ENCODE measurements at places on chromosomes 5 and 9.

DNA sequence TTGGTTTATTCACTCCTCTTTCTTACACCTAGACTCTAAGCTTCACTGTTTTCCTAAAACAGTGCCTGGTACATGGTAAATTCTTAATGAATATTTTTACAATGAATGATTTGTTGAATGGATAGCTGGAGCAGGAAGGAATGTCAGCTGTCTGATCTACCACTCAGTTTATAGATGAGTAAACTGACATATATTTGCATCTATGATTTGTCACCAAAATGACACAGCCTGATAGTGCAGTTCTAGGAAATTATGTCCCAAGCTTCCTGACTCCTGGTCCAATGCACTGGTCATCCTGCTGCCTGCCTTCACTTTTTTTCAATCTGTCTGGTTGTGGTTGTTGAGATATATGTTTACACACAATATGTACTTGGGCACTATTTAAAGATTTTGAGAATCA lies 651.7 kb upstream of the WWC1 start:
- DNase-seq, result no peak

GRCh38 chr9:5429873-5430564 lies 7.7 kb downstream of the PLGRKT start:
- no peak for DNase-seq

- DNase-seq, result peak; percentile 48
Observed at GRCh38 chr9:93143830-93144530, 9.9 kb upstream of the NINJ1 start.

DNA sequence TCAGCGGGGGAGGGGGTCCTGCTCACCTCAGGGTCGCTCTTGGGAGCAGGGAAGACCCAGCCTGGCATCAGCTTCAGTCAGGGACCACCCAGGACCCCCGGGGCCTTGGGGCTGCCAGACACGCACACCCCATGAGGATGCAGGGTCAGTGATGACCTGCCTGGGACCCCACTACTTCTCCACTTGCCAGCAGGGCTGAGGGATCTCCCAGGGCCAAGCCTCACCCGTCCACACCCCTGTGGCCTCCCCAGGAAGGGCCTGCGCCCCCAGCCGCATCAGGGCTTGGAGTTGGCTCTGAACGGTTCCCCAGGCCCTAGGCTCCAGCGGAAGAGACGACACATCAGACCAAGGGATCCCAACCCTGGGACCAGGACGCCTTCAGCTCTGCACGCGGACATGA lies 33.7 kb downstream of the SLC12A7 start:
- no peak for DNase-seq

DNA sequence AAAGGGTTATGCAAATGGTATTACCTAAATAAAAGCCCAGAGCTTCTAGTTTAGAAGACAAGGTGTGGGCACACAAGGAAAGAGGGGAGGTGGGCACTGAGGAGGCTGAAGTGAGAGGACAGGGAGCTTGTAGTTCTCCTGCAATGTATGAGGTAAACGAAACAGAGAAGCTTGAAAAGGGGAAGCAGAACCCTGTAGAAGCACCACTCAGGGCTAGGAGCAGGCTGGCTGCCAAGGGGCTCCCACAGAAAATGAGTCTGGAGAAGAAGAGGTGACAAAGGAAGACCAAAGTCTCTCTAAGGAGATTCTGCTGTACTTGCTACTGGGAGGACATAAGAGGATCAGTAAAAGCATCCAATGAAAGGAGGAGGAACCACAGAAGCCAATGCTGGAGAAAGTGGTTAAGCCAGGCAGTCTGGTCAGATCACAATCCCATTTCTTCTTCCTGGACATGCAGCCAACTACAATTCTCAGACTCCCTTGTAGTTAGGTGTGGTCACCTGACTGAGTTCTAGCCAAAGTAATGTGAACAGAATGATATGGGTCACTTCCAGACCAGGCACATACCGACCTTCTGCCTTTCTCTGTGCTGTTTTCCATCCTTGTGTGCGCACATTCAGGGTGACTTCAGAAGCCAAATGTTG lies 174.5 kb upstream of the MAP3K1 start:
- no peak for DNase-seq

DNA sequence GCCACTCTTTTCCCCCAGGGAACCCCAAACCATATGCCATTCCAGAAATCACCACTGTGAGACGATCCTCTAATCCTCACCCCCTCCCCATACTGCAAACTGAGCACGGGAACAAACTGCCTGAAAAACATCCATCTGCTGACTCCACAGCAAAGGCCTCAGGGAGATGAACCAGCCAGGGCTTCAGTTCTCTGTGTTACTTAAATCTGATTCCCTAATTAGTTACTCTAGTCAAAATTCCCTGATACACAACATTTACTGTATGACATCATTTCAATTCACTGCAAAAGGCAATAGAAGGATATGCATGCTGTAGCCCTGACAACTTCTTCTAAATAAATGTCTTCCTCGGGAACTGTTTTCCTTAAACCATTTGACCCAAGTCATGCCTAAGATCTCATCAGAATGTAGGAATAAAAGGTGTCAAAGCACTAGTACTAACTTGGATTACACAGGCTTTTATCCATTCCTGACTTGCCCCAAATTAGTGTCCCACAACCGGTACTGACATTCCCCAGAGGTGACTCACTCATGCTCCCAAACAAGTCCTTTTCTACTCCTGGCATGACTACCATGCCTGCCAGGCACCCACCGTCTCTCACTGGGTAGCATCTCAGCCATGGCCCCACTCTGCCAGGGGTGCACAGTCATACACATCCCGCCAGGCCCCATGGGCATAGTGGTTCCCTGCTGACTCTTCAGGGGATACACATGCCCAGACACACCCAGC lies 35.0 kb downstream of the MTX3 start:
- DNase-seq, result no peak

DNA sequence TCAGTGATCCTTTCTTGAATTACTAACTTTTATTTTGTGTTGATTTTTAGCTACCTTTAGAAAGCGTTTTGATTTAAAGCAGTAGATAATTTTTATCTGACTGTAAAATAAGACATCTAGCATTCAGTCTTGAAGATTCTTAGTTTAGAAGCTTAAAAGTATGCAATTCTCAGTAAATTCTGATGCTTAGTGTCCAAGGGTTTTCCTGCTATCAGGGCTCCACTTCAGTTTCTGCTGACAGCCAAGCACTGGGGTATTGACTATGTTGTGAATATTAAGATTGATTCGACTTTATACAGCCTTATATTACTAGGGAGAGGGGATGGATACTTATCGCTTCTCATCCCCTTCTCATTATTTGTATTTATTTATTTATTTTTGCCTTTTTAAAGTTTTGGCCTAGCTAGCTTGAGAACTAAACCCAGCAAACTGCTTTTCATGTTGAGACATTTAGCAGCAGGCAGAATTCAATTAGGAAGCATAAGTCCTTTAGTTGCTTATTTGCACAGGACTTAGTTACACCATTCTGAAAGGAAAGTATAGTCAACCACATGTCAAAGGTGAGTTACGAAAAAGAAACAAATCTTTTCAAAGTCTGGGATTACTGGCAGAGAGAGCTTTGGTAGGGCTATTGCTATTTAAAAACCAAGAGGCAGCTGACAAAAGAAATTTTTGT lies 2.9 kb downstream of the PBX3 start:
- no peak for DNase-seq

DNA sequence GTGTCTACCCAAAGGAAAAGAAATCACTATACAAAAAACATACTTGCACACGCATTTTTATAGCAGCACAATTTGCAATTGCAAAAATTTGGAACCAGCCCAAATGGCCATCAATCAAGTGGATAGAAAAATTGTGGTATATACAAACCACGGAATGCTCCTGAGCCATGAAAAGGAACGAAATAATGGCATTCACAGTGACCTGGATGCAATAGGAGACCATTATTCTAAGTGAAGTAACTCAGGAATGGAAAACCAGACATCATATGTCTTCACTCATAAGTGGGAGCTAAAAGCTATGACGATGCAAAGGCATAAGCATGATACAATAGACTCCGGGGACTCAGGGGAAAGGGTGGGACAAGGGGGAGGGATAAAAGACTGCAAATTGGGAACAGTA lies 78.4 kb downstream of the ENC1 start:
- no peak for DNase-seq

DNA sequence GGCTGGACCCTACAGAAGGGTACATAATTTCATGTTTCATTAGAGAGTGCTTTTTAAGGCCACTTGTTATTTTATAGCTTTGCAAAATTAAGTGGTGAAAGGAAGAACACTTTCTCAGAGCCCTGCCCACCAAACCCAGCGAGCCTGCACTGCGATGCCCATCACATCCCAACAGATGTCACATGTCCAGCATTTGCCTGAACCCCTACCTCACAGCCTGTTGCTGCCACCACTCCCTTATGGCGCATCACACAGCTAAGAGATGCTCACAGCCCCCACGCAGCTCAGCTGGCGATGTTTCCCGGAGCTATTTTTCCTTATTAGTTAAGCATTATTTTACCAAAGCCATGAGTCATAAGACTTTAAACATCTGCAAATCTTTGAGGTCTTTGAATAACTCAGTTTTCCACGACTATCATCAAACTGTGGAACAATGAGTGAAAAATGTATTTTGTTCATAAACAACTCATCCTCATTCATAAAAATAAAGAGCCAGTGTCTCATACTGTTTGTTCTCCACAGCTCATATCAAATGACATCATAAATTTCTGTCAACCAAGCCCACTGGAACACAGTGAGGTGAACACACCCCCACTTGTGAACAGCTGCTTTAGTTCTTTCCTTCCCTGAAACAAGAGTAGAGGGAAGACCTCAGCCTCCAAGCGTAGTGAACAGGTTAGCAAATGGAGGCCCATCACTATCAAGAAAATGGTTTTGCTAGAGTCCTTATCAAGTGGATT lies 104.9 kb downstream of the SYK start:
- no peak for DNase-seq

- DNase-seq, result no peak
Observed at GRCh38 chr5:59711310-59711709, 182.2 kb downstream of the PDE4D start.

- DNase-seq, result no peak
Observed at GRCh38 chr9:36137392-36138004, 965 bp downstream of the GLIPR2 start.

- no peak for DNase-seq
Observed at GRCh38 chr5:54455413-54456157, at the start of gene HSPB3. Gene HSPB3 (plus strand): TSS chr5:54455699. CDS start chr5:54455790, 91 bp downstream.

DNA sequence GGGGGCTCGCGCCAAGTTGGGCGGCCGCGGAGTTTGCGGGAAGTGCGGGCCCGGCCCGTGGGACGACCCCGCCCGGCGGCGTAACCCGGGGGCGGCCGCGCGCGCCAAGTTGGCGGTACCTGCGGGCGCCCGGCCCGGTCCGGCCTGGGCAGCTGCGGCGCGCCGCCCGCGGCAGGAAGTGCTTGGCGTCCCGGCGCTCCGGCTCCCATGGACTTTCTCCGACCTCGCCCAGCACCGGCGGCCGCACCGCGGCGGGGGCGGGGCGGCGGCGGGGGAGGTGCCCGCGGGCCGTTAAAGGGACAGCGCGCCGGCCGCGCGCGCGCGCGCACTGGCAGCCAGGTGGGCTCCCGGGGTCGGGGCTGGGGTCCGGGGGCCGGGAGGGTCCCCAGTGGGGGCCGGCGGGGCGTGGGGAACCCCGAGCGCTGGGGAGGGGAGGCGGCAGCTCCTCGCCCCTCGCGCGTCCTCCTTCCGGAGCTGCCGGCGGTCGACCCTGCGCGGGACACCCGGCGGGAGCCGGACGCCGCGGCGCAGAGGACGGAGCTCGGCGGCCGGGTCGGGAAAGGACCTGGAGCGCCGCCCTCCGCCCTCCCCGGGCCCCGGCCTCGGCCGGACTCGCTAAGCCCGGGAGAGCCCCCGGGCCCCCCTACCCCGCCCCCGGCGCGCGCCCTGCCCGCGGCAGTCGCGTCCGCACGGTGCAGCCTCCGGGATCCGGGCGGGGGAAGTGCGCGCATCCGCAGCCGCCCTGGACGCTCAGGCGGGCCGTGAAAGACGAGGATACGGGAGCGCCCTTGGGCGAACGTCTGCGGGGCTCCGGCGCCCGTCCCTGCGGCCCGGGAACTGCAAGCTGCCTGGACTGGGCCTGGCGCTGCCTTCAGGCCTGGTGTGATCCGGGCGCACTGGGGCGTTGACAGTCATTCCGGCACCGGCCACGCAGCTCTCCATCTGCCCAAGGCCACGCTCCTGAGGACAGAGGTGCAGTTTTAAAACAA lies at the start of gene NACC2:
NACC2 (minus strand) TSS at position 220 of the 989 bp plus-strand sequence. CDS start 44,768 bp downstream, outside the sequence.
- DNase-seq, result peak; percentile 41

DNA sequence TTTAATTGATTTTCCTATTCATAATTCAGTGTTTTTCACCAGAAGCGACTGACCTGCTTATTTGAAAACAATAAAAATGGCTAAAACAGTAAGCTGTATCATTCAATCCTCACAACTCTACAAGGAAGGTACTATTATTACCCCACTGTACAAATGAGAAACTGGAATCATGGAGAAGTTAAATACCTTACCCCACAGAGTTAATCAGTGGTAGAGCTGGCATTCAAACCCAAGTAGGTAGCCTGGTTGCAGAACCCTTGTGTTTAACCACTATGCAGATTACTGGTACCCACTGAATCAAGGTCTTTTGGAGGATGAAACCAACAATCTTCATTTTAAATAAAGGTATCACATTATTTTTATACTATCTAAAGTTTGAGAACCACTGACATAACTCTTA lies 59.6 kb downstream of the MLANA start:
- DNase-seq, result no peak

- no peak for DNase-seq
Observed at GRCh38 chr5:2164586-2164985, 281.9 kb upstream of the IRX4 start.

- no peak for DNase-seq
Observed at GRCh38 chr5:3835811-3836210, 240.2 kb downstream of the IRX1 start.

DNA sequence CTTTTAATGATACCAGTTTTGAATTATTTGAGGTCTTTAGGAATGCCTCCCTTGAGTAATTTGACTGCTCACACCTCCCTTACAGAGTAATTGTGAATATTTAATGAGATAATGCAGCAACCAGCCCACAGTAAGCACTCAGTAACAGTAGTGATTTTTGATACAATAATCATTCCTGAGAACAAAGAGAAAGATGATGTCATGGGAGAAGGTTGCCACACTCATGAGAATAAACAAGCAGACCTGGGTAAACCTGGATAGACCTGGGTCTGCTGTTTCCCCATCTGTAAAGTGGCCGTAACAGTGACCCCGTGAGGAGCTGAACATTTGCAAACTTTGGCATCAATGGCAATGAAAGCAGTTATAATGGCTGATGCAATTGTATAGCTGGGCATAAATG lies 4.2 kb downstream of the C1QTNF2 start:
- no peak for DNase-seq

- no peak for DNase-seq
Observed at GRCh38 chr5:175235251-175235960, 208.6 kb downstream of the DRD1 start.
